Right atrium auricular region (tissue), 2 donors: ENCODE measurements at places on chromosomes 5 and 9. TPM values are rescaled to one million over a fixed set of nuclear protein-coding genes. Genes with fewer than 3 reads are reported as not detected.

DNA sequence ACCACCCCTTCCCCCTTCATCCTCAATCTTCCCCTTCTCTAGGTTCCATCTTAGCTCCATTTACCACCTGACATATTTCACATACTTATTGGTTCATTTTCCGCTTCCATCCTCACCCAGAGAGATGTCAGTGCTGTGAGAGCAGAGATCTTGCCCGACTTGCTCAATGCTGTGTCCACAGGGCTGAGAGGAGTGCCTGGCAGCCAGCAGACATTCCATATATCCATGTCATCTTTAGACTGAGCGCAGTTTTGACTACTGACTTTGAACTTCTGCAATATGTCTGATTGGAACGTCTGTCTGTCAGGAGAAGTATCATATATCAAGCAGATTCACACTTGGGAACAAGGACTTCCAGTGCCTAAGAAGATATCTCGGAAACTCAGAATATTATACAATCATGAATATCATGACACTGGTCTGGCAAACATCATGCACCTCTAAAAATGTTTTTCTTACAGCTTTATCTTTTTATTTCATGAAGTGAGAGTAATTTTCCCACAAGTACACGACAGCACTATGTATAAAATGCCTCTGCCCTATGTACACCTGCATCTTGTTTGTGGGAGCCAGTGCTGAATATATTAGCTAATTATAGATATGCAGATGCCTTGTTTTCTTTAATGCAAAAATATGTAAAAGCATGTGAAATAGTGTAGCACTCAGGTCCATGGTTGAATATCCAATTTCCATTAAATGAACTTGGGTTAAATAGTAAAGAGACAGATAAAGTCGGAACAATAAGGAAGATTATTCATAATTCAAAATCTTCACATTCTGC, 454.0 kb upstream of the DAP start:
- no peaks in the 10 kb centered on the region for H3K4me1 ChIP-seq
- no peak overlapping the region for H3K27ac ChIP-seq
- no peaks in the 10 kb centered on the region for H3K36me3 ChIP-seq

- no peak for DNase-seq
- peaks cover 10% of the 10 kb centered on the region for H3K36me3 ChIP-seq
- no peak overlapping the region for H3K4me3 ChIP-seq
- H3K4me1 ChIP-seq: no peaks in the 10 kb centered on the region
- H3K27me3 ChIP-seq: no peaks in the 10 kb centered on the region
Observed at GRCh38 chr5:143315929-143316328, 87.6 kb downstream of the NR3C1 start.

GRCh38 chr9:94656200-94656599, 16.9 kb upstream of the FBP1 start:
- no peak overlapping the region for H3K27ac ChIP-seq
- no peak for DNase-seq
- no peaks in the 10 kb centered on the region for H3K27me3 ChIP-seq
- no peak overlapping the region for H3K4me3 ChIP-seq

GRCh38 chr5:169716287-169716686, 79.2 kb downstream of the DOCK2 start:
- no peak overlapping the region for H3K27ac ChIP-seq
- no peaks in the 10 kb centered on the region for H3K27me3 ChIP-seq
- no peaks in the 10 kb centered on the region for H3K4me1 ChIP-seq
- no peak for DNase-seq
- no peak overlapping the region for H3K4me3 ChIP-seq

GRCh38 chr5:148974642-148975327, 88.1 kb downstream of the SH3TC2 start:
- H3K4me3 ChIP-seq: no peak overlapping the region
- H3K36me3 ChIP-seq: no peaks in the 10 kb centered on the region
- no peaks in the 10 kb centered on the region for H3K27me3 ChIP-seq
- H3K27ac ChIP-seq: no peak overlapping the region
- no peak for DNase-seq
- H3K4me1 ChIP-seq: no peaks in the 10 kb centered on the region

SPINK6 gene
- not detected for total RNA-seq

GRCh38 chr5:116361171-116361967, 213.3 kb downstream of the SEMA6A start:
- peak; percentile 68 for DNase-seq
- H3K4me3 ChIP-seq: peak overlapping the region; percentile 48
- peak overlapping the region; percentile 44 for H3K27ac ChIP-seq
- no peaks in the 10 kb centered on the region for H3K4me1 ChIP-seq
- H3K36me3 ChIP-seq: no peaks in the 10 kb centered on the region

DNA sequence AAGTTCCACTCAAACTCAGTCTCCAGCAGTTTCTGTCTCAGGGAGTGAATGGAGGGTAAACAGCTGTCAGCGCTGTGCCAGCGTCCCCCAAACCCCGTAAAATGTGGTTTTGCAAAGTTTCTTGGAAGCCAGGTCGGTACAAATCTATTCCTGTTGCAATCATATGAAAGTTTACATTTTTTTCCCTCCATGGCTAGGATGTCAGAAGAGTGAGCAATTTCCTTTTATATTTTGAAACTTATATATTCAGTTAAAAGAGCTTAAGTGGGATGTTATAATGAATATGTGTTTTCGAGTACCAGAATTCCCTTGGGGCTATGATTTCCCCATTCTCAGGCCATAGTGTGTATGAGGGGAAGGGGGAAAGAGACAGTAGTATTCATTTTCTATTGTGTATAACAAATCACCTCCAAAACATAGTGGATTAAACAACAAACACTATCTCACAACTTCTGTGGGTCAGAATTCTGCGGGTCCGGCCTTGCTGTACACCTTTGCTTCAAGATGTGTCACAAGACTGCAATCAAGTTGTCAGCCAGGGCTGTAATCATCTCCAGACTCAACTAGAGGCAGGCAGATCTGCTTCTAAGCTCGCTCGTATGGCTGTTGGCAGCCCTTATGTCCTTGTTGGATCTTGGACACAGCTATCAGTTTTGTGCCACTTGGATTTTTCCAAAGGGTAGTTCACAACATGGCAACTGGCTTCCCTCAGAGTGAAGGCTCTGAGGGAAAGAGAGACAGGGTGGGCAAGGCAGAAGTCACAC, 107.4 kb downstream of the SNX18 start:
- no peak overlapping the region for H3K27ac ChIP-seq
- no peaks in the 10 kb centered on the region for H3K4me1 ChIP-seq
- H3K36me3 ChIP-seq: no peaks in the 10 kb centered on the region
- H3K27me3 ChIP-seq: no peaks in the 10 kb centered on the region
- no peak for DNase-seq

- no peak for DNase-seq
- H3K4me1 ChIP-seq: no peaks in the 10 kb centered on the region
- H3K27me3 ChIP-seq: no peaks in the 10 kb centered on the region
- no peak overlapping the region for H3K27ac ChIP-seq
- no peak overlapping the region for H3K4me3 ChIP-seq
Observed at GRCh38 chr9:92960561-92961290, 13.4 kb downstream of the FGD3 start.

PCDHGA6 gene
- 4.7 TPM for total RNA-seq

DNA sequence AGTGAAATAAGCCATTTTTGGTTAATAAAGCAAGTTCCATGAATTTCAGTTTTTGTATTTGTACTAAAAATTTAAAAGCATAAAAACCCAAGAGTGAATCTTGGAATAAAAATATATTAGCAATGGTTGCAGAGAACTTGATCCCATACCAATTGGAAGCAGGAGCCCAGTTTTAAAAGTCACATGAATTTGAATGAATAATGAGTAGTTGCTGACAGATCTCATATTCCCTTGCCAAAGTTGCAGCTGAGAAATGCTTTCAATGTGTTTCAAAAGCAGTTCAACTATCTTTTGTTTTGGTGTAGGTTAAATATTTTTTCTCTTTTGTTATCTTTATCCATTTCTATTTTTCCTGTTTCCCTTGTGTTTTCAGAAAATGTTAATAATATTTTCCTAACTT, 818.6 kb downstream of the CDH18 start:
- H3K36me3 ChIP-seq: no peaks in the 10 kb centered on the region
- no peaks in the 10 kb centered on the region for H3K27me3 ChIP-seq
- H3K4me1 ChIP-seq: no peaks in the 10 kb centered on the region

- H3K27ac ChIP-seq: no peak overlapping the region
- no peaks in the 10 kb centered on the region for H3K27me3 ChIP-seq
- H3K4me3 ChIP-seq: no peak overlapping the region
- H3K36me3 ChIP-seq: no peaks in the 10 kb centered on the region
- H3K4me1 ChIP-seq: no peaks in the 10 kb centered on the region
Observed at GRCh38 chr9:75001719-75002421, 26.2 kb downstream of the CARNMT1 start.

ZNF300 gene
- total RNA-seq: 0.74 TPM

PPP3R2 gene
- not detected for total RNA-seq

ACOT12 gene
- total RNA-seq: not detected

DNA sequence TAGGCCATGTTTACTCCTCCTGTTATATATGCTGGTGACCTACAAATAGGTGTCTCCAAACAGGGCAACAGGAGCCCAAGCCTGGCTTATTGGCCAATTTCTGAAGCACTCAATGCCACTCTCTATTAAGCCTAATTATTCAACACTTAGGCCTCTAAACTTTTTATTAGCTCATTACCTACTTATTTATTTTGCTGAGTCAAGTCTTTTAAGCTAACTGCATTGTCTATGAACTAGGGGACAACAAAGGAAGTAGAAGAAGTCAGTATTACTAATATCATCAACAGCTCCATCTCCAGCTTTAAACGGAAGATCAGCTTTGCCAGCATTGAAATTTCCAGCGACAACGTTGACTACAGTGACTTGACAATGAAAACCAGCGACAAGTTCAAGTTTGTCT, 28.2 kb downstream of the GABRP start:
- no peak overlapping the region for H3K27ac ChIP-seq
- no peak overlapping the region for H3K4me3 ChIP-seq
- H3K36me3 ChIP-seq: no peaks in the 10 kb centered on the region
- no peak for DNase-seq
- no peaks in the 10 kb centered on the region for H3K4me1 ChIP-seq

MEF2C gene
- 36.1 TPM for total RNA-seq

- H3K27ac ChIP-seq: peak overlapping the region; percentile 64
- H3K4me3 ChIP-seq: no peak overlapping the region
- peak; percentile 88 for DNase-seq
- no peaks in the 10 kb centered on the region for H3K36me3 ChIP-seq
Observed at GRCh38 chr5:72509401-72509800, 2.2 kb upstream of the ZNF366 start.

OTP gene
- not detected for total RNA-seq

- no peak overlapping the region for H3K27ac ChIP-seq
- H3K36me3 ChIP-seq: no peaks in the 10 kb centered on the region
- H3K4me3 ChIP-seq: no peak overlapping the region
- H3K4me1 ChIP-seq: no peaks in the 10 kb centered on the region
- DNase-seq: no peak
Observed at GRCh38 chr9:132744881-132745755, 74.9 kb downstream of the GTF3C4 start.
